ENCODE measurements at places on chromosomes 11 and 22.

- peak; percentile 82 for DNase-seq
These were observed 16.6 kb downstream of the TBC1D10A start for GRCh38 chr22:30309951-30310741.

DNA sequence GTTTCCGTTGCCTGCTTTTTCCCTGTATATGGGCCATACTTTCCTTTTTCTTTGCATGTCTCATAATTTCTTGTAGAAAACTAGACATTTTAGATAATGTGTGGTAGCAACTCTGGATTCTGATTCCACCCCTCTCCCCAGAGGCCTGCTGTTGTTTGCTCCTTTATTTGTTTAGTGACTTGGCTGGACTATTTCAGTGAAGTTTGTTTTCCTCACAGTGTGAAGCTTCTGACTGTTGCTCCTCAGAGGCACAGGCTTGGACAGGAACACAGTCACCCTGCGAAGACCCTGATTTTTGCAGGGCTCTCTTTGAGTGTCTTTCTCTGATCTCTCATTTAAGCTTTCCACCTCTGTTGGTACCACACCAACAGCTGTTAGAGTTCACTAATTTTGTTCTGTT is 72.5 kb downstream of the SWAP70 start:
- no peak for DNase-seq

GRCh38 chr11:47499161-47499560 is 50.2 kb upstream of the RAPSN start:
- DNase-seq, result no peak

DNA sequence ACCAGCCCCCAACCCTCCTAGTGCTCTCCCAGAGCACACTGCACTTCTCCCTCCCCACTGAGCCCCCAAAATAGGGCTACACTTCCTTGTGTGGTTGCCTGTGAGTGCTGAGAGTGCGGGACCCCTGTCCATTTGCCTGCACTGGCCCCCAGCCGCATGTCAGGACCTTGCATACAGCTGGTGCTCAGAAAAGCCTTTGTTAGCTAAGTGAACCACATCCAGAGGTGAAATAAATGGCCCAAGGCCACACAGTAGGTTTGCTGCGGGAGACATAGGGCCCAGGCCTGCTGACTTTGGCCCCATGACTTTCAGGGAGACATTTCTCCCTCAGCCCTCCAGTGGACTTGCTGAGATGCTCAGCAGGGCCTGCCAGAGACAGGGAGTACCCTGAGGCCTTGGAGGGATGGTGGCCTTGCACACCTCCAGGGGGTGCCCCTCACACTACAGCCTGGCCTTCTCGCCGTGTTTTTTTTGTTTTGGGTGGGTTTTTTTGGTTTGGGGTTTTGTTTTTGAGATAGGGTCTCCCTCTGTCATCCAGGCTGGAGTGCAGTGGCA is 10.2 kb downstream of the SSTR3 start:
- no peak for DNase-seq

All from astrocyte of the hippocampus (primary cell).